ENCODE measurements at places on chromosomes 13 and 19.

DNA sequence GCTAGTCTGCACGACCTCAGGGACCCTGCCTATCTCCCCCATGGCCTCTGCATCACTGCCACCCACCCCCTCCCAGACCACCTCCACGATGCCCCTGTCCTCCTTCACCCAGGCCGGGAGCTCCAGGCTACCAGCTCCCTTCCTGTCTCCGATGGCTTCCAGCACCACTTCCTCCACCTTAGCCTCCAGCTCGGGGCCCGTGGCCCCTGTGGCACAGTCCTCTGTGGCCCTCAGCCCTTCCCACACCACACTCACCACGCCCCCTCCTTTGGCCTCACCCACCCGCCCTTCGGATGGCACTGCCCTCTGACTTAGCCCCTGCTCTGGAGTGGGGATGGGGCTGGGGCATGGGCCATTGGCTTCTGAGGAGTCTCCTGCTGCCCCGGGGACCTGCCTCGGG is 7.2 kb downstream of the PALM3 start:
- no peak for DNase-seq

GRCh38 chr19:51311351-51312257 is at the start of gene IGLON5:
Gene IGLON5, plus strand, starts transcription at chr19:51311644. Its CDS starts 204 bp downstream, at chr19:51311848.
- DNase-seq = no peak

- DNase-seq = no peak
These were observed 28.4 kb upstream of the LATS2 start for GRCh38 chr13:21089830-21090229.

DNA sequence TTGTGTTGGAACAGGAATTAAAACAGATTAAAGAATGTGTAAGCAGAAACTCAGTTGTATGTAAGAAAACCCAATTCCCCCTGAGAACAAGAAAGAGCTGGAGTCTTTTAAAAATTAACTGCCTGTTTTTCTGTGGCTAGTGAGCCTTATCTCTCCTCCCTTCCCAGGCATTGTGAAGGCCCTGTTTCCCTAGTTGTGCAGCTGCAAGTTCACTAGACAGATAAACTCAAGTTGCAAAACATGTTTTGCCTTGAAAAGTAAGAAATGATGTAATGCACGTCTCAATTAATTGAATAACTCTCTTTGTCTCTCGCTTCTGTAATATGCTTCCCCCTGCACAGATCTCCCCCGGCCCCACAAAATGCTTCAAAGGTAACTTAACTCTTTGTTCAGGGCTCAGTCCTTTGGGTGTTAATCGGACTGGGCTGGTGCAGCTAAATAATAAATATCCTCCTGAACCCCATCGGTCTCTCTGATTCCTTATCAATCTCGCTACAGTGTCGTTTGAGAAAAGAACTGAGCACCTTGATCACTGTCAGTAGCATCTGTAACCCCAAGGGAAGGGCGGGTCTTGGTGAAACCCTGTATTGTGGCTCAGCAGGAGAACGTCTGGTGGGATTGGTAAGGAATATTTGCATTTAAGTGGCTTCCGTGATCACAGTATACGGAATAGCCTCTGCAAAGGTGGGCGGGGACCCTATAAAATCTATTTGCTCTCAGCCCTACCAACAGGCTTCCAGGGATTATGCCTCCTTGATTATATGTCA is 1.6 kb upstream of the ZNF556 start:
- no peak for DNase-seq

- no peak for DNase-seq
These were observed 114.5 kb downstream of the ATP11A start for GRCh38 chr13:112804374-112804773.
